GM12892 (cell line): ENCODE measurements at places on chromosomes 7 and 10.
A peak's percentile ranks its signal among the peaks of the same experiment; 100 is the strongest.

DNA sequence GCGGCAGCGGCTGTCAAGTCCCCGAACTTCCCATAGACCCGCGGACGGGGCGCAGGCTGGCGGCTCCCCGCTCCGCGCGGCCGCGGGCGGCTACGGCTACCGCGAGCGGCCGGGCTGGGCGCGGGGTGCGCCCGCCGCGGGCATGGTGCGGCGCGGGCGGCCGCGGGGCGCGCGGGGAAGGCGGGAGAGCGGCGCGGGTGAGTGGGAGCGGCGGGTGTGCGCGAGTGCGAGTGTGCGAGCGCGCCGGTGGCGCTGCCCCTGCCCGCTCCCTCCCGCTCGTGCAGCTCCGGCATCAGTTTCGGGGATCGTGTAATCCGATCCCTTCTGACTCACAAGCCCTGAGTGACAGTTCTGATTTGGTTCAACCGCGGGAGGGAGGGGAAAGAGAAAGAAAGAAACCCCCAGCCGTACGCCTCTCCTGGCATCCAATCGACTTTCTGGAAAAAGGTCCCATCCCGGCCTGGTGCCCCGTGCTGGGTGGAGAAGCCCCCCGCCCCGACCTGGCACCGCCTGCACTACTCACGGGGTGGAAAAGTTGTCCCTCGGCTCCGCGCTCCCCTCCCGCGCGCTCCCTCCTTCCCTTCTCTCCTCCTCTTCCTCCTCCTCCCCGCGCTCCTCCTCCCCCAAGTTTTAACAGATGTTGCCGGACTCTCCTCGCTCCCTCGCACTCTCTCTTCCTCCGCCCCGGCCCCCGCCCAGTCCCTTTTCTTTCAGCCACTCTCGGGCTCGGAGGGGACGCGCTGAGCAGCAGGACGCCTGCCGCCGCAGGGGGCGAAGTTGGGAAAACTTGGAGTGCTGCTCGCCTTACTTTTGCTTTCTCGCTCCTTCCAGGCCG lies at the start of gene GLI3:
GLI3 (minus strand) TSS at position 234 of the 835 bp plus-strand sequence. CDS start 13,956 bp downstream, outside the sequence.
- DNase-seq = peak; percentile 58

GRCh38 chr7:49172639-49173038 lies 248.3 kb downstream of the CDC14C start:
- no peak for DNase-seq

DNA sequence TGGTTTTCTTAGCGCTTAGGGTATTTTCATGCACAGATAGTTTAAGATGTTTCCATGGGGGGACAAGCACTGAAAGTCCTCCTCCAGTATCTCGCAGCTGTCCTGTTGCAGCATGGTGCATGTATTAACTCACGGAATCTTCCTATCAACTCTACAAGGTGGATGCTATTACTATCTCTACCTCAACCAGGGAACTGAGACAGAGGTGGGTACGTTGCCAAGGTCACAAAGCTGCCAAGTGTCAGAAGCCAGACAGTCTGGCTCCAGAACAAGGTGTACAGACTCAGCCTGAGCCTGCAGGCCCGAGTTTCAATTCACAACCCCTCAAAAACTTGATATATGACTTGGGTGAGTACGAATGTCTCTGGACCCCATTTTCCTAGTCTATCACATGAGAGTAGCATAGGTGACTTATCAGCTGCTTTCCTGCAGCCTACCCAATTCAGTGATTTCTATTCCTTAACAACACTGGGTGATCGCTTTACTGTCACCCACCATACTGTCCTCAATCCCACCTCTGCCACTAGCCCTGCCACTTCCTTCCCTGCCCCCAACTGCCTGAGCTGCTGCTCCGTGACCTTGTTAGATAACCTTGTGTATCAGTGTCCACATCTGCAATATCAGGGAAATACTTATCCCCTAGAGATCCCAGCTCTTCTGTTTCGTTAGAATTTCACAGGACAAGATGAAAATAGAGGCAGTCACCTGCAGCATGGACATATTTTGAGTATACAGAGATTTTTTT lies 92.1 kb downstream of the ABCC2 start:
- no peak for DNase-seq

DNA sequence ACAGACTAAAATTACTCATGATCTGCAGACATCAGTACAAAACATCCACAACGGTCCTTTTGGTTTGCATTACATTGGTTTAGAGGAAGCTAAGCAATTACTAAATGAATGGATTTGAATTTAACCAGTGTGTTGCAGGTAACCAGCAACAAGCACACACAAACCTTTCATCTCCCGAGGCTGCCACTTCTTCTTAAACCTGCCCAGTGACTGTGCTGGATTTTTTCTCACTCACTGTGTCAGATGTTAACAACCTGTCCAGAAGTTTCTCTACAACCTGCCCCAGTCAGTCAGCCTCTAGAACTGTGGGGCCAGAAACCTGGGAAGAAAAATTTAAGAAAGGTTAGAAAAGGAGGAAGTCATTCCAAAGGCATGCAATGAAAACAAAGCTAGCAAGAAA lies 2.4 kb upstream of the MEOX2 start:
- DNase-seq = no peak

GRCh38 chr7:49928787-49929186 lies 155.3 kb downstream of the VWC2 start:
- DNase-seq = no peak

- no peak for DNase-seq
Measured at GRCh38 chr7:113548137-113548536, 370.7 kb downstream of the PPP1R3A start.
